ENCODE measurements at places on chromosomes 12 and 14.
A peak's percentile ranks its signal among the peaks of the same experiment; 100 is the strongest.

DNA sequence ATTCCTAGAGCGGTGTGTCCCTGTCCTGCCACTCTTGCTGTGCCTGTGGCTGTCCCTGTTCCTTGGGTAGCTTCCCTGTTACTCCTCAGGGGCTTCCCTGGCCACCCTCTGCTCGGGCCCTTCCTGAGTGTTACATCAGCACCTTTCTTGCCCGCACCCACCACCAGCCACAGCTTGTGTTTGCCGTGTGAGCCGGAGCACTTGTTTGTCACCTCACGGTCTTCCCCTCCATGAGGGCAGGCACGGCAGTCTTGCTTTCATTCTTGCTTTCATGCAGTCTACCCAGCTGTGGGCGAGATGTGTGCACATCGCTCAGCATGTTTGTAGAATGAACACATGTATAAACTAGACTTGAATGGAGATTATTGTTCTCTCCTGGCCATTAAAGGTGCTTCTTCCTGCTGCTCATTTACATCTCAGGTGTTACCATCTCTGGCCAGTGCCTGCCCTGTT, 42.0 kb downstream of the TRAF3 start:
- peak; percentile 65 for DNase-seq

GRCh38 chr12:49684310-49684854, 22.8 kb downstream of the FMNL3 start:
- DNase-seq: no peak

DNA sequence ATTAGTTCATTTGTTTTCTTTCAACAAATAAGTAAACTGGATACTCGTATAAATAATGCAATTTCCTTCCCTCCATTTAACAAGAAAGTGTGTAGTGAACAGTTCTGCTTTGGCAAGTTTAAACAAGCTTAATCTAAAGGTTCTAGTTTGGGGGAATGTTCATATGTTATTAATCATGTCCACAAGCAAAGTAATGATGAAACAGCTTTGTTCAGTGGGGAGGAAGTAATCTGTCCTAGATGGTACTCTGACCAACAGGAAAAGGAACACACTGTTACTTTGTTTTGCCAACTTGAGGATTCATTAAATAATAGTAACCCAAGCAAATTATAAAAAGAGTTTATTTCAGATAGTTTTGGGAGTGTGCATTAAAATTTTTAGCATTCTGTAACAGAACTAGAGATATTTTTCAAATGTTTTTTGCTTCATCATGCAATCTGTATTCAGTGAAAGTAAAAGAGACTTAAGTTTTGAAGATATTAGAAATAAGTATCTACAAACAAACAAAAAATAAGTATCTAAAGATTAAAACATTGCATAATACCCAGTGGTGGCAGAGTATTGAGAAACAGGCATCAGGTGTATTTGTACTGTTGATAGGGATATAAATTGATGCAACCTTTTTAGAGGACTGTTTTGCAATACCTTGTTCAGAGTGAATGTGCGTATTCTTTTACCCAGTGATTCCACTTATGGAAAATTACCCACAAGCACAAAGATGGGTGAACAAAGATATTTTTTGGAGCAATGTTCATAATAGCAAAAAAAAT, 61.1 kb downstream of the RAB35 start:
- DNase-seq: no peak

DNA sequence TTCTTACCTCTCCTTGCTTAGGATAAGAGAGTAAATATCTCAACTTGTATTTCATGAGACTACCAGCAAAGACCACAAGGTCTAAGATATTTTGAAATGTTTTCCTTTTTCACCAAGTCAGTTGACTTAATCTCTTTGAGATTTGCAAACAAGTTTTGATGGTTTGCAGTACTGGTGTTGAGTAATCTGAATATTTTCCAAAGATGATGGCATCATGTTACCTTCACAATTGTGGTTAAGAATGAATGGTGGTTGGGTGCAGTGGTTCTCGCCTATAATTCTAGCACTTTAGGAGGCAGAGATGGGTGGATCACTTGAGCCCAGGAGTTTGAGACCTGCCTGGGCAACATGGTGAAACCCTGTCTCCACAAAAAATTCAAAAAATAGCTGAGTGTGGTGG, 225.7 kb downstream of the TMTC2 start:
- DNase-seq: no peak

- DNase-seq: no peak
Measured at GRCh38 chr14:38238878-38239277, 17.0 kb downstream of the CLEC14A start.

DNA sequence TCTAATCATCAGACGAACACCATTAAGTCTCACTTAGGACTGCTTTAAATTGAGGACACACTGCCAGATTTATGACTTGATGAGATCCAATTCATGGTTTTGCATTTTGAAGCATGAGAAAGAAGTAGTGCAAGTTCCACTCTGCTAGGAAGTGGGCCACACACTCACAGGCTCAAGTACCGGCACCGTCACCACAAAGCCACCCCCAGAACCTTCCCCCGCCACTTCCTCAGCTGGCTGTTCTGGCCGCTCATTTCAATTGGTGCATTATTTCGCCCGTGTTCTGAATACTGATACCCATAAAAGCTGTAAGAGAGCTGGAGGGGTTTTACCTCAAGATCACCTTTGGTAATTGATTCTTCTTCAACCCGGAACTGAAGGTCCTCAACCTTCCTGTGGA, 70.1 kb downstream of the CLIP1 start:
- no peak for DNase-seq

DNA sequence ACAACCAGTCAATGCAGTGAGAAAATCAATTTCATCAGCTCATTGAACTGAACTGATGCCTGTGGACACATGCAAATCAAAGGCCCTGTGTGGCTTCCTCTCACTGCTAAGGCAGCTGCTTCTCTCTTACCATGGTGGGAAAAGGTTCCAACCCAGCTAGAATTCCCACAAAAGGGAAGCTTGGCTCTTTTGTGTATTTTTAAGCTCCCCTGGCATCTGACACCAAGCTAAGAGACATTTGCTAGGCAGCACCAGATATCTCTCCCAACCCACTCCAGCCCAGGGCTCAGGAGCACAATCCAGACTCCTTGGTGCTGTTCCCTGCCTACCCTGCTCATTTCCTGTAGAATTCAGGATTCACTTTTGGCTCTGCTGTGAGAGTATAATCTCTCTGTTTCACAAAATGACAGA, 129.6 kb downstream of the GXYLT1 start:
- DNase-seq: no peak

- no peak for DNase-seq
Measured at GRCh38 chr14:23816371-23816770, 137.2 kb upstream of the DHRS4 start.

DNA sequence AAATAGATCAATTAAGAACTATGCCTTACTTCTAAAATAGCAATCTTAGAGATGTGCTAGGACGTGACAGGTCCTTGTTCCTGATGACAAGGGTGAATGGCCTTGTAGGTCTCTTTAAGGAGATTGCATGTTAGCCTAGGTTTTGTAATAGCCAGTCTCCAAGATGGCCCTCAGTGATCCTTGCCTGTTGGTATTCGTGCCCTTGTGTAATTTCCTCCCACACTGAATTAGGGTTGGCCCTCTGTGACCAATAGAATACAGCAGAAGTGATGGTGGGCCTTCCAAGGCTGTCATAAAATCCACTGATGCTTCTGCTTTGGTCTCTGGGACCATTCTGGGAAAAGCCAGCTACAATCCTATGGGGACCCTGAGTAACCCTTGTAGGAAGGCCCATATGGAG, 38.2 kb upstream of the SNX6 start:
- DNase-seq: no peak
